Caki2 (cell line): ENCODE measurements at places on chromosomes 3 and 15. TPM values are rescaled to one million over a fixed set of nuclear protein-coding genes. Genes with fewer than 3 reads are reported as not detected.

DNA sequence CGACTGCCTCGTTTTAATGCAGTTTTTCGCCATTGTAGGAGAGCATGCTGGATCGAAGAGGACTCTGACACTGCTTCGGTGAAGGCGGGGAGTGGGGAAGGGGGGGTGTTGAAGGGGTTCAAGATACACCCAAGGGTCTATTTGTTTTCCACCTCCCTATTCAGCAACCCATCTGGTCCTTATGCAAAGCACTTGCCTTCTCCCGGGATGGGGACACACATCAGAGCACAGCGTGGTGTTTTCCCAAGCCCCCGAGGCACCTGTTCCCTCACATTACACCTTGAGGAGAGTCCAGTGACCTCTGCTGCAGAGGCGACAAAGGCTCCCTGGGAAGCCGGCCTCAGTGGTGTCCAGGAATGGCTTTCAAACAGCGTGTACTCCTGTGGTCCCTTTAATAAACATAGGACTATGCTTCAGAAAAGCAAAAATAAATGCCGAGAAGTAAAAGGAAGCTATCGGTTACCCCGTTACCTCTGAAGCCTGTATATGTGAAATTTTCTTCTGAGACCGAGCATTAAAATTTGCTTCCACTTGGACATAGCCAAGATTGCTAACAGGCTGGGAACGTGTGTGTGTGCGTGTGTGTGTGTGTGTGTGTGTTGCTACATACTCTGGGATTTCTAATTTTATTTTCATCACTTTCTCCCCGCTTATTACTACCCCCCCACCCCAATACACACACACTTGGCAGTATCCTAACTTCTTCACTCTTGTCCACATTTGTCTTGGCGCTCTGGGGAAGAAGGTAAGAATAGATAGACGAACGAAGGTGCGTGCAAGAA is 53.2 kb downstream of the CCDC54 start:
- no peak for DNase-seq

CLDN18 gene
- not detected in 2 replicates for total RNA-seq

GRCh38 chr3:101478980-101479379 is 34.0 kb downstream of the SENP7 start:
- no peak for DNase-seq

DNA sequence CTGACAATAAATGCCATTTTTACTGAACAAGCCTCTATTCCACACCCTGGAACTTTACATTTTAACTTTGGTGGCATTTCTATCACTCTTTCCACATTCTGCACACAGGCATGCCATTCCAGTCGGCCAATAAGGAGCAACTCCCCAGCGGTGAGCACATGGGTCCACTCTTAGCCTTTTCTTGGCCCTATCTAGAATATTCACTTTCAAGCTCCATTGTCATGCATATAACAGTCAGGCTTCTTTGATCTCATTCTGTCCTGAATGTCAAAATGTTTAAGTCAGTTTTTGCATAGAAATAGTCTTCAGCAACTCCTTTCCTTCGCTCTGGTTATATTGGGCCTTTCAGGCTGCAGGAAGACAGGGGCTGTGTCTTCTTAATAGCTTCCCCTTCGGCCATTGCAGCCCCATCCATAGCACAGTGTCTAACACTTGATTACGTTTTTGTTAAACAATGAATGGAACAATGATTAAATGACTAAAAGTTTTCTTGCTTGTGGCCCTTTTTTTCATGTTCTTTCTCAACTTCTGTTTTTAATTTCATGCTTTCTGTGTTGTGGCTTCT is 427.3 kb downstream of the MFSD1 start:
- DNase-seq: no peak

GRCh38 chr3:166351461-166351860 is 514.2 kb upstream of the BCHE start:
- no peak for DNase-seq

GRCh38 chr3:143839980-143840379 is 8.3 kb downstream of the SLC9A9 start:
- DNase-seq: no peak

- DNase-seq: peak; percentile 96
These were observed at the start of gene HMG20A for GRCh38 chr15:77420610-77421369. TSS of gene HMG20A (plus strand) at chr15:77420888. CDS start at chr15:77458408, 37,520 bp downstream.

SQOR gene
- total RNA-seq: 165 and 205 TPM in 2 replicates

AMIGO3 gene
- not detected in 2 replicates for total RNA-seq
